NCI-H2227 treated with DMSO at 0.1 percent for 48 hours (cell line): ENCODE measurements at places on chromosomes 1 and 21.

- DNase-seq: no peak
Observed at GRCh38 chr1:227033880-227034279, 93.8 kb downstream of the COQ8A start.

DNA sequence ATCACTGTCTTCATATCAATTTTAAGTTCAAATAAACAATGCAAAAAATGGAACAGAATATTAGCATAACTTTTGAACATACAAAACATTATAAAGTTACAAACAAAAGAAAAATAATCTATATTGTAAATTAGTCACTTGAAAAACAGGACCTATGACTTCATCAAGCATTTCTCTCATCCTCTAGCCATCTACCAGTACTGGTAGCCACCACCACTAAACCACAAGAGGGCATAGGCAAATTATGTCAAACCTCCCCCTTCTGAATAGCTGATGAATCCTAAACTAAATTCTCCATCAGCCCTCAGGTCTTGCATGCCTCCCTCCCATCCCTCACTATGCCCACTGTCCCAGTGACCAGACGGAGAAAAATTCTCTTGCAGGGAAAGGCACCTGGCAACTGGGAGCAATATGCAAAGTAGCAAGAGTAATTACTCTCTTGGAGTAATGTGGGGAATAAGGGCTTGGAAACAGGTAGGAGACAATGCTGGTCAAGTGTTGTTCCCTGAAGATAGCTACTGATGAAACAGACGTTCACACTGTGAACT lies 37.1 kb downstream of the SSX2IP start:
- DNase-seq: no peak

GRCh38 chr1:181768211-181768929 lies 285.1 kb downstream of the CACNA1E start:
- DNase-seq: no peak

DNA sequence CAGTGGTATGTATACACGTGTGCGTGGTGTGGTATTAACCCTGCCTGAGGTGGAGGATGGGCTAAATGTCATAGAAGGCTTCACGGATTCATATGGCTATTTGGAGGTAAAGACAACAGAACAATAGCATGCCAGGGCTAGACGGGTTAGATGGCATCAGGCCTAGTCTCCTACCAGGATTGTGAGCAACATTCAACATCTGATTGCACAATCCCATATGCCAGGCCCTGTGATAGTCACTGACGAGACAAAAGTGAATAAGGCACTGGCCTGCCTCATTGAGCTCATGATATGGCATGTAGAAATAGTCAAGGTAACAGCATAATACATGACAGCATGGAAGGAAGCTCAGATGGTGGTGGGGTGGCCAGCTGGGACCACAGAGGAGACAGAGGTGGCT lies 167.1 kb upstream of the BEND5 start:
- no peak for DNase-seq

DNA sequence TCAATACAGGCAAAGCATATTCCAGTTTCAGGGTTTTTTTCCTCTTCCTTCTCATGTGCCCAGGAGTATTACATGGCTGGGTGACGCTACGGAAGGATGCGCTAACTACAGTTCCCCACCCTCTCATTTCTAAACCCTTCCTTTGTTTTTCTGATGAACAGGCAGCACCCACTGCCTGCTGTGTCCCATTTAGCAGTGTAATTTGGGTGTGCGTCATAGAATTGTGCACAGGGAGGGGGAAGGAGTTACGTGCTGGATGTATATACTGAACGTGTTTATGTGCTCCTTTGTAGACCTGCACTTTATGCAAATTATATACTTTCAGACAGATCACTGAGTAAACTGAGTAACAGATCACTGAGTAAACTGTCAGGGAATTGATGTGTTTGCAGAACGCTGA lies 44.5 kb downstream of the ELAPOR1 start:
- no peak for DNase-seq

DNA sequence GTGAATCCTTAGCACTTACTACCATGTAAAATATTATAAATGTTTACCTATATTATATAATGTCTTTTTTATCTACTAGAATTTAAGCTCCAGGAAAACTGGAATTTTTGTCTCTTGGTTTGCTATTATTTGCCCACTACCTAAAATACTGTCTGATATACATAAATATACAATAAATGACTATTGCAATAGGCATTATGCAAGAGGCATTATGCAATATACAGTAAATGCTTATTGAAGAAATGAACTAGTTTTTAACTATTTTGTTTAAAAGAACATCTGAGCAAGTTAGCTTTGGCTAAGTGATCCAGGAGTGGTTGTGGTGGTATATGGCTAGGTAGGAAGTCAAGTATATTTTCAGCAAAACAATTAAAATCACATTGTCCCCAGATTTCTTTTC lies 640.2 kb upstream of the PKN2 start:
- DNase-seq: no peak

- DNase-seq: no peak
Observed at GRCh38 chr1:81559662-81560350, 240.9 kb upstream of the ADGRL2 start.

GRCh38 chr1:247273013-247273412 lies 17.1 kb downstream of the VN1R5 start:
- DNase-seq: no peak

DNA sequence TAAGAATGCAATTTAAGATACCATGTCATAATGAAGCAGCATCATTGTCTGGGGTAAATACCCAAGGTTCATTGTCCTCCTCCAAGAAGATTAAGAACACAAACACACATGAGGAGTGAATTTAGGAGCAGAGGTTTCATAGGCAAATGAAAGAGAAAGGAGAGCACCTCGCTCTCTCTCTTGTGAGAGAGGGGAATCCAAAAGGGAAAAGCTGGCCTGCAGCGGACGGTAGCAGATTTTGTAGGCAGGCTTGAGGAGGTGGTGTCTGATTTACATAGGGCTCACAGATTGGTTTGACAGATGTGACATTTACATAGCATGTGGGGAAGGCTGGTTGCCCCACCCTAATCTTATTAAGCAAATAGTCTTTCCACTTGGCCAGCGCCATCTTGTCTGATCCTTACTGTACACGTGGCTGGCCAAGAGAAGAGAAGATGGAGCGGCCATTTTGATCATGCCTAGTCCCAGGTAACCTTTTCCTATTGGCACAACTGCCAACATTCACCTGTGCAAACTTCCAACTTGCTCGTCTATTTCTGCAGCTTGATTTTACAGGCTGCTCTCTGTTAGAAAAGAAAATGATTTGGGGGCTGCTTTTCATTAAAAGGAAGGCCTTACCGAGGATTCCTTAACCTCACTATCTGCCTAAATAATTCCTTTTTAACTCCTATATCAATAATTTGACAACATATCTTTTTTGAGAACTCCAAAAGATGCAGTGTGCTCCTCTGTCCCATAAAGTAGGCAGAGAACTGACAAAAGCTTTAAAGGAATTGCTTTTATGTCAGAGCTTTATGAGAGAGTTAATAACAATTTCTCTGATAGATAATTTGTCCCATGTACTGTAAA lies 16.0 kb upstream of the LRRC7 start:
- no peak for DNase-seq

DNA sequence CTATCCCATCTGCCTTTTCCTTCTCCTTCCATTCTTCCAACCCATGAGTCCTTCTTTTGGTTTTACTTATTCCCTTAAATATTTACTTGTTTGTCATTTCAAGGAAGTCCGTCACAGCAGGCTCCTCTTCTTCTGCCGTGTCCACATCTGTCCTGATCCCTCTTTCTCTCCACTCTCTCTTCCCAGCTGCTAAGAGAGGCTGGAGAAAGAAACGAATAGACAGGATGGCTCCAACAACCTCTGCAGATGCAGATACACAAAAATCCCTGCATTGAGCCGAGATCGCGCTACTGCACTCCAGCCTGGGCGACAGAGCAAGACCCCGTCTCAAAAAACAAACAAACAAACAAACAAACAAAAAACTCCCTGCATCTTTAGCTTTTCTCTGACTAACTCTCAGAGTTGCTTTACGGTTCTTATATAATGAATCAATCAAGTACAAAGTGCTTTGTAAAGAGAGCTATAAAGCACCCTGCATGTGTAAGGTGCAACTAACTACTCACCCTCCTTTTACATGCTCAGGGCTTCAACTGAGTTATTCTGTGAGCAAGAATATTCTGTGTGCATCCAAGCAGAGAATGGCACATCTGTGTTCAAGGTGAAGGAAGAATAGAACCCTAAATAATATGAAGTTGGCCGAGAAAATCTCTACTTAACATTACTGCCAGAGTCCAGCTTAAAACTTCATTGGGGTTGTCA lies 3.8 kb upstream of the SAMD13 start:
- no peak for DNase-seq

GRCh38 chr1:4837031-4837600 lies 182.7 kb downstream of the AJAP1 start:
- DNase-seq: no peak

DNA sequence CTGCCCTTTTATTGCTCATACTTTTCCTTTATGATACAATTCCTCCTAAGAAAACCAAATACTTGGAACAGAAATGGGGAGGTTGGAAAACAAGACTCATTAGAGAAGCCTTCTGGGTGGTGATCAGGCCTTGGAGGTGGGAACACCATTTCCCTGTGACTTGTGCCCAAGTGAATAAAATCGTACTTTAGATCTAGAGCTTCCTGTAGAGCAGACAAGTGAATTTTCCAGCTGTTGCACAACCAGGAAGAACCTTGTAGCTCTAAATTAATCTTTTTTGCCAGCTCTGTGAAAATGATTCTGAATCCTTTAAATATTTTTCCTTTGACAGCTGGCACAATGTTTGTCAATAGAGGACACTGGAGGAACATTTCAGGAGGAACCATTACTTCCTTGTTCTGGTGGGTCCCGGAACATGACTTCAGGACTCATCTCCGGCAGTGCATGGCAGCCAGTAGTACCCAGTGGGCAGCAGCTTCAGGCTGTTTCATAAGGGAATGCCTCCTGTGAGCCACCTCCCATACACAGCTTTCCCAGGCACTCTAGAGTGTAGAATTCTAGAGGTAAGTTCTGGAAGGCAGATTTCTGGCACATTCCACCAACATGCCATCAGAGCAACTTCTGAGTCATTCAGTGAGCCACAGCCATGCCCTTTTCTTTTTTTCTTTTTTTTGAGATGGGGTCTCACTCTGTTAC lies 5.5 kb upstream of the SNAPIN start:
- no peak for DNase-seq

- no peak for DNase-seq
Observed at GRCh38 chr1:75257424-75257823, 123.2 kb downstream of the LHX8 start.

DNA sequence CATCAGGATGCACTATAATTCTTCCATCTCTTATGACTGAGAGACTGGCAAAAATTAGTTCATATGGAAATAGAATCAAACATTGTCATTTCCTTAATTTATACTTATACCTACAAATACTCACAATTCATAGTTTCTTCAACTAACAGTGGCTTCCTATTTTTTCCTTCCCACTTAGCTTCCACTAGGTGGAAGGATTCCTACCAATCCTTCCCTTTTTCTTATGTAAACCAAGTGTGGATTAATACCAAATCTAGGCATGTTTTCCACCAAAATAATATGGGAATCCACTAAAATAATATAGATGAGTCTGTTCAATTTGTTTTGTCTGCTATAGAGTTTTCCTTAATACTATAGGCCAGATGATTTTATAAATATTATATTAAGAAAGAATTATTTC lies 1537.1 kb downstream of the PLA2G4A start:
- DNase-seq: no peak

- no peak for DNase-seq
Observed at GRCh38 chr1:39976732-39977131, 21.8 kb downstream of the MFSD2A start.
